Esophagus muscularis mucosa (tissue), 4 donors: ENCODE measurements at places on chromosomes 12 and 14. TPM values are rescaled to one million over a fixed set of nuclear protein-coding genes. Genes with fewer than 3 reads are reported as not detected.
A peak's percentile ranks its signal among the peaks of the same experiment; 100 is the strongest.

GRCh38 chr14:79089576-79089975 lies 919.4 kb downstream of the NRXN3 start:
- DNase-seq: no peak

DNA sequence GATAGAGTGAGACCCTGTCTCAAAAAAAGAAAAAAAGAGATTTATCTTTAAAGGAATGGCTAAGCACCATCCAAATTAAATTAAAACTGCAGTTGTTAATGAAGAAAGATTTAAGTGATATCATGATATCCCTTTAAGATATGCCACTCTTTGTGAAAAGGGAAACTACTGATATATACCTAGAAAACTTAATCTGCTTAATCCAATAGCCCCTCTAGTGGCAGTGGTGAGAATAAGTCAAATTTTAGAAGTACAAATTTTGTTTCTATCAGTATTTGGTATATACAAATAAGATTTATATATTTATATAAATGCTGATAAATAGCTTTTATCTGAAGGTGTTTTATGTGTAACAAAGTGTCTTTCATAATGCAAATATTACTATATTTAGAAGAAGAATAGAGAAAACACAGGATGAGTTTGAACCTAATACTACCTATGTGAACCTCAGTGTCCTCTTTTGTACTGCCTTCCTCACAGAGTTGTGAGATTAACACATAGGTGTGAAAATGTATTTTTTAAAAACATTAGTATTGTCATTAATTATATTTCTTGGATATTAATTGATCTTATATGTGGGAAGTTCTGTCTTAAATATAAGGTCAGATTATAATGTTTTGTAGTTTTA lies 51.4 kb upstream of the GARIN2 start:
- no peak for DNase-seq

DNA sequence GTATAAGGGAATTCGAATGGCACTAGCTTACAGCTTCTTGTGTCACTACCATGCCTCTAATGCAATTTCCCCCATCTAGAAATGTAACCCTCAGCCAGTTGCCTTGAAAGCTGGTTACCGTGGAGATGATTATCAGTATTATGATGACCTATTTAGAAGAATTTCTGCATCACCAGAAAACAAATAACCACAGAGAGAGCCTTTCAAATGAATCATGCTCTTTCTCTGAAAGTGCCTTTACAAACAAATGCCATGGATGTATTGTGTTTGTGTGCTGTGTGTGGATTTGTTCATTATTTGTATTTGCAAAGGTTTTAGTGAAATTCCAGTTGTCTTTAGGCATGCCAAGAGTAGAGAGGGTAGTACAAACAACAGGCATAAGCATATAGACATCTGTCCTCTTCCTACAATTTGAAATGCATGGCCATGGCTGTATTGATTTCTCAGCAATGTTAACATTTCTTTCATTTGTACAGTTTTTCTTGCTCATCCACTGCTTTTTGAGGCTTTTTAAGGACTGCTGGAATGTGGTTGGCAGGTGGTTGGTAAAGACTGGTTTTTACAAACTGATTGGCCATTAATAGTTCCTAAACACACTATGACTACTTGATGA lies 266.5 kb downstream of the PAWR start:
- no peak for DNase-seq

DNA sequence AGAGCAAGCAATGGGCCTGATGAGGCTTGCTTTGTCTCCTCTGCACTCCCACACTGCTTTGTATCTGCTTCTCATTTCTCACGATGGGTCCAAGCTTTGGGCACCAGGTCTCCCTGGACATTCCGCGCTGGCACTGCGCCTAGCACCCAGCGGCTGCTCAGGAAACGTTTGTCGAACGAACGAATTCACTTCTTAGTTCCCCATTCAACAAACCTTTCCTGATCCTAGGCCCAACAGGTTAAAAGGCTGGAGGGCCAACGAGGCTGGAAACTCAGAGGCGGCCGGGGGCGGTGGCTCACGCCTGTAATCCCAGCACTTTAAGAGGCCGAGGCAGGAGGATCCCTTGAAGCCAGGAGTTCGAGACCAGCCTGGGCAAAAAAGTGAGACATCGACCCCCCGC lies 1.0 kb upstream of the GLRX5 start:
- no peak for DNase-seq

- DNase-seq: no peak
These were observed 1048.5 kb downstream of the GALC start for GRCh38 chr14:86944434-86944833.

- DNase-seq: no peak
These were observed 5.6 kb downstream of the ZNF385A start for GRCh38 chr12:54378796-54379397.

- no peak for DNase-seq
These were observed 173.0 kb upstream of the G2E3 start for GRCh38 chr14:30385925-30386324.

DNA sequence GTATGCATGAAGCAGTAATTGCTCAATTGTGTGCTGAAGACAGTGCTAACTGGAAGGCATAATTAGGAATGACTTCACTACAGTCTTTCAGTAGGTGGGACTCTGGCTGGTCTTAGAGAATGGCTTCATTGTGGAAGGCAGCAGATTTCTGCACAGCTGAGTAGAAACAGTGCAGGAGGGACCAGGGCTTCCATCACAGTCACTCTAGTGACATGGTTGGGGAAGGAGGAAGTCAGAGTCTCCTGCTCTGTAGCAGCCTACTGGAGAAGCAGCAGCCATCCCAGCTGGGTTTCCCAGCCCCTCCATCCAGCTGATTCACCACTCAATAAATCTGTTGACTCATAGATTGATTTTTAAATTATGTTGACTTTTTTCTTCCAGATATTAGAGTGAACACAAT lies 80.6 kb upstream of the DBX2 start:
- no peak for DNase-seq

- peak; percentile 91 for DNase-seq
These were observed 178.2 kb downstream of the BCL11B start for GRCh38 chr14:99093532-99094517.

- no peak for DNase-seq
These were observed 89.1 kb upstream of the NUDT4 start for GRCh38 chr12:93288626-93289025.

DNA sequence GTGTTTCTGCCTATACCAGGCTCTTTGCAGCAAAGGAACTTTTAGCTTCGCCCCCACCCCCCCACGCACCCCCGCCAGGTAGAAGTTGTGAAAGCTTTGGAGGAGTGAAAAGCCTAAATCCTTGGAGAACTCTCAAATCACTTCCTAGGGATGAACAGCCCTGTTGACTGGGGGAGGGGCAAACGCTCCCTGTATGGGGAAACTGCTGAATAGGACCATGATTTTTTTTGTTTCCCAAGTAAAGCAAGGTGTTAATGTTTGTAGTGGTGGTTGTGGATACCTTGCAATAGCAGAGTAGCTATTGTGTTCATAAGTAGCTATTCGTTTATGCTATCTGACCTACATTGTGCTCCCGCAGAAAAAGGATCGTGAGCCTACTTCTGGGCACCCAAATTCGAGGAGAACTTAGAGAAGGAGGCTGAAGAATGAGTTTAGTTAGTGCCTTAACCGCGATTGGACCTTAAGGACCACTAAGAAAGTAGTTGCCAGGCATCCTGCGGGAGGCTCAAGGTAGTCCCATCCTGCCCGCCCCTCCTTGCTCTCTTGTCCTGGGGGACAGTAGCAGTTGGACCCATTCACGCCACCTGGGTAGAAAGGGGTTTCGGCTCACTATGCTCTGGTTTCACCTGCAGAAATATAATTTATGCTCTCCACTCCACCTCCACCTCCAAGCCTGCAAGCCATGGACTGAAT lies 901 bp upstream of the NFKBIA start:
- DNase-seq: no peak

- DNase-seq: no peak
These were observed 7.8 kb downstream of the SH2B3 start for GRCh38 chr12:111413442-111414086.

DNA sequence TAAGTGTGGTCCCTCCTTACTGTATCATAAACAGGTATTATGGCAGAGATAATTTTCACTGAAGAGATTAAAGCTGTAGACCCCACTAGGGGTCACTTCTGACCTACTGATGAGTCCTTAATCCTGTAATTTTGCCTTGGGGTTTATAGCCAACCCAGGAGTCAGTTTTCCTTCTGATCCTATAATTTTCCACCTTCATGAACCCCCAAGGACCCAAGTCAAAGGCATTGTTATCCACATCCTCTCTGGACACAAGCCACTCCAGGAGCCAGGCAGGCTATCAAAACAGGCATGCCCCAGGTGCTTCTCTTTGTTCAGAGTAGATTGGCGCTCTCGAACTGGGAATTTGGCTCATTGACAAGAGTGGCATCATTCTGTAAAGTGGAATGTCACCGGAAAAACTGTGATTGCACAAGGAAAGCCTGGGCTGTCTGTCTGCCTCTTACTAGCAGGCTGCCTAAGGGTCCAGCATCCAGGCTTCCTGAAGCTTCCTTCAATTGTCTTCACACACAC lies 1523.2 kb upstream of the FLRT2 start:
- no peak for DNase-seq

DNA sequence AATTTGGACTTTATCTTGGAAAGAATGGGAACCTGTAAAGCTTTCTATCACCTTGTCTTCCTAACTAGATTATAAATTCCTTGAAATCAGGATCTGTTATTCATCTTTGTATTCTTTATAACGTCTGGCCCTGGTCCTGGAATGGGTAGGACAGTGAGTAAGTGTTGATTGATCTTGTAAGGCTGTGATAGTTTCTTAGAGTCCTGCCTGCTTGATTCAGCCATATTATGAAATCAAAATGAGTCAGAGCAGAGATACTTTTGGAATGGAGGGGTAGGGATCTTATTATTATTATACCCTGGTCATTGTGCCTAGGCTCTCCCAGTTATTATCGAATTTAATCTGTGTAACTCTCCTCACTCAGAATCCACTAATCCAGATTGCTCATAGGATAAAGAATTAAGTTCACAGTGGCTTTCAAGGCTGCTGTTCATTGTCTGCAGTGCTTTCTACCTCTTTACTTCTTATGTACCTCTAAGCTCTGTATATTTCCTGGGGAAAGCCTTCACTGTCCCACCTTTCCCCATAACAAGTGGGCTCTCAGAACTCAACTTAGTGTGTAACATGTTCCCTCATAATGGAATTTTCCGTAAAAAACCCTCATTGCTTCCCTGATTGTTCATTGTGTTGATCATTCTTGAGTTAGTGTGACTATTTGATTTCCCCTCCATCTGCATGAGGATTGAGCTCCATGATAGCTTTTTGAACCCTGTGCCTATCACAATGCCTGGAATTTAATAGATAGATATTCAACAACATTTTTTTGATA lies 93.3 kb downstream of the DAAM1 start:
- no peak for DNase-seq

Gene KRT73
- not detected for total RNA-seq

Gene ART4
- 1.9 TPM for total RNA-seq

DNA sequence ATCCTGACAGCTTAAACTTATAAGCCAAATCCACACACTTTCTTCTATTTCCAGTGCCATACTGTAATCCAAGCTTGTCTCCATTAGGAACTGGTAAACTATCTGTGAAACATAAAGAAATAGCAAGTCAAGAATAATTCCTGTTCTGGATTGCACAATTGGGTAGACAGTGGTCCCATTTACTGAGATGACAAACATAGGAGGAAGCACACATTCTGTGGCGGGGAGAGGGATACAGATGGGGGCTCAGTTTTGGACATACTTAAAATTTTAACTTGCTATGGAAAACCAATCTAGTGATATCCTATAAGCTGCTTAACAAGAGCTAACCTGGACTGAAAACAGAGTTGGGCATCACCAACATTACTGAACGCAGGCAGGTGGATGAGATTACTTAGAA lies 16.3 kb downstream of the MAP4K5 start:
- no peak for DNase-seq

Gene EGLN3
- total RNA-seq: 24.7 TPM

GRCh38 chr14:104697892-104698583 lies 8.6 kb downstream of the INF2 start:
- no peak for DNase-seq

DNA sequence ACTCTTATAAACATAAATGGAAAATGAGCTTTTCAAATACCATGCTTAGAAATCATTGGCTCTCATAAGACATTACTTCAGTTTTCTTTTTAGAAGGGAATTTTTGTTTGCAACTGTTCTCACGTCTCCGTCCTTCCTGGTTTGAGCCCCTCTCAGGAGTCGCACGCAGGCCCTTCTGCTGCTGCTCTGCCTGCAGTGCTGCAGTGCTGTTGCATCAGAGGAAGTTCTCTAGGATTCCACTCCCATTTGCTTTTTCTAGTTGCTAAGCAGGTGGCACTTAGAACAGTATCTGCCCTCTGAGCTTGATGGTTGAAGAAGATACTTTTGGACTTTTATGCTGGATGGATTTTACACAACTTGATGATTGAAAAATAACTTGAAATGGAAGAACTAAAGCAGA lies 70.8 kb downstream of the SCN8A start:
- DNase-seq: no peak

GRCh38 chr14:106788534-106788933 lies 1262.2 kb downstream of the TMEM121 start:
- DNase-seq: no peak

- DNase-seq: no peak
These were observed 146.5 kb downstream of the ETV6 start for GRCh38 chr12:11795913-11796459.

Gene SLC25A47
- not detected for total RNA-seq

Gene ASIC1
- 3.3 TPM for total RNA-seq

GRCh38 chr12:132020292-132020691 lies 70.5 kb downstream of the EP400 start:
- no peak for DNase-seq

DNA sequence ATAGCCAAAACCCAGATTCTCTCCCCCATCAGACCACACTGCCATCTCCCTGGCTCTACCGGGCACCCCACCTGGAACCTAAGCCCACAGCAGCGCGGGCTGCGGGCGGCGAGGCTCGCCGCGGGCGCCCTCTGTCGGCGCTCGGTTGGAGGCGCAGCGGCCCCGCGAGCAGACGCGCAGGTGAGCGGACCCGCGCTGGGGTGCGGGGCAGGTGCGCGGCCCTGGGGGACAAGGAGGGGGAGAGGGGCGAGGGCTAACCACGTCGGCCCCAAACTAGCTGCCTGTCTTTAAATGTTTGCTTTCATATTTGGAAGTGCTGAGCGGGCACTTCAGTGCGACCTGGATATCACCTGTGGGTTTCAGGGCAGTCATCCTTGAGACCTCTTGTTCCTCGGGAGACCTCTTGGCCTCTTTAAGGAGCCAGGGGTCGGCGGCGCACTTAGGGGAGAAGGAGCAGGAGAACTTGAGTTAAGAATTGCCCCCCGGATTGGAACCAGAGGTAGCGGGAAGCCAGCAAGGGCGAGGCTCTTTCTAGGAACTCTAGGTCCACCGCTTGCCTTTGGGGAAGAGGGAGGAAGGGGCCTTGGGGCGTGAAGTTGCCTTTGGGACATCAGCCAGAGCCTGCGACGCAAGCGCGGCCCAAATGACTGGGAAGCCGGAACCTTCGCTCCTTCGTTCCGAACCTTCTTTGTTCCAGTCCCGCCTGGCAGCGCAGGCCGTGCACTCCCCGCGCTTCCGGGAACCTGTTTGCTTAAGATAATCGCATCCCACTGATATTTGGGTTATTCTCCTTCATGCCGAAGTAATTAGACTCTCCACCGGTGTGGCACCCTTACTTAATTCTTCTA lies 78.7 kb downstream of the NEDD1 start:
- DNase-seq: peak; percentile 80

GRCh38 chr12:5176036-5176435 lies 132.4 kb downstream of the KCNA5 start:
- no peak for DNase-seq
